ENCODE measurements at places on chromosomes 2 and 18. TPM values are rescaled to one million over a fixed set of nuclear protein-coding genes. Genes with fewer than 3 reads are reported as not detected.

DPP4 gene
- polyA plus RNA-seq, result 0.11 TPM

ADD2 gene
- polyA plus RNA-seq, result 5.4 TPM

IL1RL1 gene
- not detected for polyA plus RNA-seq

ELAC1 gene
- polyA plus RNA-seq, result 7.6 TPM

ATP6V1C2 gene
- 0.24 TPM for polyA plus RNA-seq

TWIST2 gene
- polyA plus RNA-seq, result not detected

SERPINB7 gene
- not detected for polyA plus RNA-seq

FOXD4L1 gene
- not detected for polyA plus RNA-seq

PARD6G gene
- not detected for polyA plus RNA-seq

ALLC gene
- 0.78 TPM for polyA plus RNA-seq

RGPD3 gene
- polyA plus RNA-seq, result not detected

TMEM247 gene
- polyA plus RNA-seq, result not detected
